ENCODE measurements at places on chromosomes 2 and 18.

GRCh38 chr2:41329040-41329439, 718.8 kb upstream of the PKDCC start:
- no peak for DNase-seq

GRCh38 chr2:130836501-130837174, at the start of gene ARHGEF4:
ARHGEF4 (plus strand) TSS chr2:130836914; CDS start chr2:130836954, 40 bp downstream.
- no peak for DNase-seq

- no peak for DNase-seq
Observed at GRCh38 chr2:53778536-53779162, 8.1 kb downstream of the ASB3 start.

DNA sequence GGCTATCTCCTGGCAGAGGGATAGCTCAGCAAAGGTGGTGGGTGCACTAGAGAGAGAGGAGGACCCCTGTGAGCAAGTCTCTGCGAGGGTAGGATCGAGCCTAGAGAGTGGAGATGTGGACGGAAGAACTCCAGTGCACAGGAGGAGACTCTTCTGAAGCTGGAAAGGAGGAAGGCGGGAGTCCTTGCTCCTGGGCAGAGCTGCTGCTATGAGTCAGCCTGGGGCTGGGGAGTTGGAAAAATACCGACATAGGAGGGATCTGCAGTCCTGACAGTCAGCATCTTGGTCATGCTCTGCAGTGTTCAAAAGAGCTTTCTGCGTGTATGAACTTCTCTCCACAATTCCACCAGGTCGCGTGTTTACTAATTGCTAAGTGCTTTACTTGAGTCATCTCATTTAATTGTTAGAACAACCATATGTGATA, 233.8 kb downstream of the LDLRAD4 start:
- no peak for DNase-seq

- no peak for DNase-seq
Observed at GRCh38 chr18:251572-251971, 16.3 kb downstream of the THOC1 start.

DNA sequence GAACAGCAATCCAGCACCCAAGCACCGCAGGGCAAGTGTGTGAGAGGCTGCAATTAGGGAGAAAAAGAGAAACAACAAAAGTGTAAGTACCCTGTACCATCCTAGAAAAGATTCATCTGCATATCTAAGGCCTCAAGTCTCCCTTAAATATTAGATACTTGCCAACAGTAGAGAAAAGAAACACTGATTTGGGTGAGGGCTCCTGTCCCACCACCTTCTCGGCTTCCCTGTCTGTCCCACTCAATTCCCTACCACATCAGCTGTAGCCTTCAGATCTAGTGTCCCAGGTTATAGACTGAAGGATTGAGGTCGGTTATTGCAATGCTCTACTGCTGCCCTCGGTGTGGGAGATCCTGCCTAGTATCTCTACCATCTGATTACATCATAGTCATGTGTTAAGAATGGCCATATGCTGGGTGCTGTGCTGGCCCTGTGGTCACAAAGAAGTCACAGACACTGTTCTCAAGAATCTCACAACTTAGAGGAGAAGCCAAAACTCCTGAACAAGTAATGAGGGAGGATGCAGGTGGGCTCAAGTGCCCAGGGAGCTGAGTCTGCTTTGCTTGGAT, 2.5 kb downstream of the RAX start:
- no peak for DNase-seq

DNA sequence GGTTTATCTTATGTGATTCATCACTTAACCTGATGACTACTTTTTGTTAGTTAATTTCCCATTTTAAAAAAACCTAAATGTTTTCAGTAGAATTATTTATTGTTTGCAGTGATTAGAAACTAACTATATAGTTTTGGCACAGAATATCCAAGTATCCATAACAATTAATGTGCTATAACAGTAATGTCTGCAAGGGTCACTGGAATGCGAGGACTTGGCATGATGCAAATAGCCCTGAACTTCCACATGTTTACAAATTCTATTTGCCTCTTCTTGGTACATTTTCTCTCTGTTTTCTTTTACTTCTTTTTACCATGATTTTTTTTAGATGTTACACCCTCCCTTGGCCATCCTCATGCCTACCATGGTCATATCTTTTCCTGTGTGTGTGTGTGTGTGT, 49.3 kb upstream of the GALNT3 start:
- DNase-seq = no peak

GRCh38 chr18:42069036-42069435, 114.0 kb downstream of the PIK3C3 start:
- DNase-seq = no peak

GRCh38 chr2:29443627-29444026, 328.4 kb downstream of the CLIP4 start:
- DNase-seq = no peak

GRCh38 chr2:3620834-3621233, 25.9 kb downstream of the COLEC11 start:
- DNase-seq = no peak

DNA sequence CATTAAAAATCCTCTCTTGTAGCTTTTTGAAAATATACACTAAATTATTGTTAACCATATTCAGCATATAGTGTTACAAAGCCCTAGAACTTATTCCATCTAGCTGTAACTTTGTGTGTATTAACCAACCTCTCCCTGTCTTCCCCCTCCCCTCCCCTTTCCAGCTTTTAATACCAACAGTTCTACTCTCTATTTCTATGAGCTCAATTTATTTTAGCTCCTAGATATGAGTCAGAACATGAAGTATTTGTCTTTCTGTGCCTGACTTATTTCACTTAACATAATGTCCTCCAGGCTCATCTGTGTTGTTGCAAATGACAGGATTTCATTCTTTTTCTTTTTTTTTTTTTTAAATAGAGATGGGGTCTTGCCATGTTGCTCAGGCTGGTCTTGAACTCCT, 45.1 kb downstream of the GPD2 start:
- no peak for DNase-seq
